ENCODE measurements at places on chromosomes 4 and X. TPM values are rescaled to one million over a fixed set of nuclear protein-coding genes. Genes with fewer than 3 reads are reported as not detected.

DNA sequence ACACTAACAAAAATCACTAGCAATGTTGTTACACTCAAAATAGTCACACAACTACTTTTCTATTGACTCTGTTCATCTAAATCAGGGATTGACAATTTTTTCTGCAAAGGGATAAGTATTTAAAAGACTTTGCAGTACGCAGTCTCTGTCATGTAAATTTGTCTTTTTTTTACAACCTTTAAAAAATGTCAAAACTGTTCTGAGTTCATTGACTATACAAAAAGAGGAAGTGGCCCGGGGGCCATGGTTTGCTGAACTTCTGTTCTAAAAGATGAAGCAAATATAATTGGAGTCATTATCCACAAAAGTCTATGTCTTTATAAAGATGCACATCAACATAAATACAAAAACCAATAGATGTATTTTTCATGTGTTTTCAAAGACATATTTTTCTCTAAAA is 1310.3 kb downstream of the RPA4 start:
- DNase-seq: no peak

- no peak for DNase-seq
Measured at GRCh38 chr4:5051278-5052203, at the start of gene STK32B. Gene STK32B (plus strand): TSS chr4:5051480.

GRCh38 chrX:13520936-13521335 is 48.5 kb upstream of the EGFL6 start:
- no peak for DNase-seq

DNA sequence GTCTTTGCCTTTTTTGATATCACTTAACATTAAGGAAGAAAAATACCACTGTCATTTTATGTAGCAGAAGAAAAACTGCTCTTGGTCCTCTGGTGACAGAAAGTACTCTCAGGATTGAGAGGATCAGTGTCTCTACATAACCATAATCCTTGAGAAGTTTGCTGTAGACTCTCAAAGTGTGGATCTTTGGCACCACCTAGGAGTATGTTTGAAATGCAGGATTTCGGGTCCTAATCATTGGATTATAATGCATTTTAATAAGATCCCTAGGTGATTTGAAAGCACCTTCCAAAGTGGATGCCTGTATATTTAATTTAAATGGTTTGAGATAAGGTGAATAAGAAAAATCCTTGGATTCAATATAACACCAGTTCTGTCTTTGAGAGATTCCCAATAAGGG is 23.2 kb downstream of the MOB1B start:
- DNase-seq: no peak

DNA sequence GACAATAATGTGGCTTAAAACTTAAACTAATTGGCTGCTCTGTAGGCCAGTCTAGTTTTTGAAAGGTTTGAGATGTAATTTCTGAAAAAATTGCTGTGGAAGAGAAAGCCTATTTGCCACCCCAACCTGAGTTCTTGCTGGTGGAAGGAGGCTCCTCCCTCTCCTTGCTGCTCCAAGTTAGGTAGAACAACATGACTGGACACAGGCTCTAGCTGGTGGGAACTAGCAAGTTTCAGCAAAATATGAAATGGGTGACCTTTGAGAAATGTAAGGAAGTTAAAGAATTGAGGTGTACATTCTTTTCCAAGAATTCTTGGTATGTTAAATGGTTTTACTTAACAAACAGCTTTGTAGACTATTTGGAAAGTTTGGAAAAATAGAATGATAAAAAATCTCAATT is 8.0 kb downstream of the RPL34 start:
- DNase-seq: no peak

- no peak for DNase-seq
Measured at GRCh38 chr4:119510395-119511149, 118.0 kb downstream of the PDE5A start.

GRCh38 chr4:112664611-112665010 is 27.7 kb downstream of the LARP7 start:
- no peak for DNase-seq

GRCh38 chrX:42694260-42694815 is 83.6 kb downstream of the PPP1R2C start:
- DNase-seq: no peak

GRCh38 chr4:114282937-114283336 is 303.5 kb upstream of the ARSJ start:
- DNase-seq: no peak

GRCh38 chr4:162839814-162840213 is 326.9 kb downstream of the NAF1 start:
- no peak for DNase-seq

DNA sequence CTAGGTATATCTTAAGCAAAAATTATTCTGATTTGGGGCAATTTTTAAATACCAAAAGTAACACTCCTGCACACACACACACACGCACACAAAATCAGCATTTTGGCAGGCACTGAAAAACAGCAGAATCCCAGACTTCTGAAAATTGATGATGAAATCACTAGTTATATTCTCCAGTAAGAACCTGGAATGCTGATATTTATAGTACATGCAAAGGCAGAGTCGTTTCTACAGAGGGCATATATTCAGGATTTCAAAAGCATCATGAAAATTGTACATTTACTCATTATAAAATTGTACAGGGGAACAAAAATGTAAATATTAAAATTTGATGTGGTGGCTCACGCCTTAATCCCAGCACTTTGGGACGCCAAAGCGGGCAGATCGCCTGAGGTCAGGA is 352.5 kb upstream of the PITX2 start:
- DNase-seq: no peak

- DNase-seq: no peak
Measured at GRCh38 chrX:20527558-20528011, 260.9 kb upstream of the RPS6KA3 start.

GRCh38 chr4:6779667-6780565 is 2.6 kb upstream of the KIAA0232 start:
- DNase-seq: no peak

DNA sequence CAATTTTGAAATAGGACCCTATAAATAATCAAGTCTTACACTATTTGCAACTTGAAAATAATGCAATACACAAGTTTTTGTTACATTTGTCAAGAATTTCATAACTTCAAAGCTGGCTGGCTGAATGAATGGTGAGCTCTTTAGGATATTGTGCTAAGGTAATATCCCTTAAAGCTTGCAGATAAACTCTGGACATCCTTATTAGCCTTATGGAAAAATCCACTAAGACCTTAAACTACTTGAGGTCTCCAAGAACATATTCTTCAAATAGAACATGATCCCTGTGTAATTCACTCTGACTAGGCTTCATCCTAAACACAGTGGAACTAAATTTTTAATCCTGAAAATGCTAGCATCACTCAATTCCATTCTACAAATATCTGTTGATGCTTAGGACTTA is 199.3 kb downstream of the PACRGL start:
- no peak for DNase-seq

DNA sequence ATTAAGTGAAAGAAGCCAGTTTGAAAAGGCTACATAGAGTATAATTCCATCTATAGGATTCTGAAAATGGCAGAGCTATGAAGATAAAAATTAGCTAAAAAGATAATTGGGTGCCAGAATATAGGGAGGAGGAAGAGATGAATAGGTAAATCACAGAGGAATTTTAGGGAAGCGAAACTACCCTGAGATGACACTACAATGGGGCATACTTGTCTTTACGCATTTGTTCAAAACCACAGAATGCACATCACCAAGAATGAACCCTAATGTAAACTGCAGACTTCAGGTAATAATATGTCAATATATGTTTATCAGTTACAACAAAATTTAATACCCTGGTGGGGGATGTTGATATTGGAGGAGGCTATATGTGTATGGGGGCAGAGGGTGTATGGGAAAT is 1342.9 kb downstream of the ADGRL3 start:
- no peak for DNase-seq

- DNase-seq: peak; percentile 92
Measured at GRCh38 chr4:47485047-47485692, at the start of gene ATP10D. Gene ATP10D (plus strand): TSS chr4:47485275. CDS start chr4:47512541, 27,266 bp downstream.

DNA sequence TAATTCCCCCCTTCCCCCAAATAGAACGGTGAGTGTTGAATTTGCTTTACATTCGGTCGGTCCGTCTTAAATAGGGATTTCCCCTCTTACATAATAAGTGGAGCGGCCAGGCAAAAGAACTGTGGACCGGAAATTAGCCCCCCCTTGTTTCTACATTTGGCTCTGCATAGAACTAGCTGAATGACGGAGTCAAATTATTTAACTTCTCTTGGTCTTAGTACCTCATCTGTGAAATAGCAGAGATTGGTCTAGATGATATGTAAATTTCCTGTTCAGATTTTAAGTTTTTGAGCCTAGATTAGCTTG is 1.3 kb downstream of the SPATA18 start:
- no peak for DNase-seq

DNA sequence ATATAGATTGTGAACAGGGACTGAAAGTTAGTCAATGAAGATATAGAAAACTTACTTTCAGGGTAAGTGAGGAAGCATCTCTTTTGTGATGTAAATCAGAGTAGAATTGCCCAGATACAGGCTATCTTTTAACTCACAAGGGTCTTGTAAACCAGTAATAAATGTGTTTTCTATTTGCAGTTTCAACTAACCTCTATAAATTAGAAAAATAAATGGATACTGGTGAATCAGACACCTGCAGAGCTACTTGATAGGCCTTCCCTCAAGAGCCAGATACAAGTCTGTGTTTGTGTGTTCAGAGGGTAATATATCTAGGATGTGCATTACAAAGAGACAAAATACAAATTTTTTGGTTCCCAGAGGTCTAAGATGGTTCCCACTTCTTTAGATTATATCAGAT is 82.9 kb downstream of the DCLK2 start:
- DNase-seq: no peak

GRCh38 chr4:105280338-105281123 is 133.9 kb downstream of the TET2 start:
- no peak for DNase-seq

GRCh38 chr4:110087070-110087708 is 111.2 kb downstream of the ELOVL6 start:
- DNase-seq: no peak

GRCh38 chr4:155705664-155706063 is 39.0 kb downstream of the GUCY1A1 start:
- no peak for DNase-seq

GRCh38 chr4:8688041-8688907 is 95.7 kb downstream of the CPZ start:
- no peak for DNase-seq

- no peak for DNase-seq
Measured at GRCh38 chr4:147108409-147108808, 162.7 kb upstream of the TTC29 start.

- no peak for DNase-seq
Measured at GRCh38 chr4:63556332-63556731, 852.9 kb downstream of the TECRL start.

DNA sequence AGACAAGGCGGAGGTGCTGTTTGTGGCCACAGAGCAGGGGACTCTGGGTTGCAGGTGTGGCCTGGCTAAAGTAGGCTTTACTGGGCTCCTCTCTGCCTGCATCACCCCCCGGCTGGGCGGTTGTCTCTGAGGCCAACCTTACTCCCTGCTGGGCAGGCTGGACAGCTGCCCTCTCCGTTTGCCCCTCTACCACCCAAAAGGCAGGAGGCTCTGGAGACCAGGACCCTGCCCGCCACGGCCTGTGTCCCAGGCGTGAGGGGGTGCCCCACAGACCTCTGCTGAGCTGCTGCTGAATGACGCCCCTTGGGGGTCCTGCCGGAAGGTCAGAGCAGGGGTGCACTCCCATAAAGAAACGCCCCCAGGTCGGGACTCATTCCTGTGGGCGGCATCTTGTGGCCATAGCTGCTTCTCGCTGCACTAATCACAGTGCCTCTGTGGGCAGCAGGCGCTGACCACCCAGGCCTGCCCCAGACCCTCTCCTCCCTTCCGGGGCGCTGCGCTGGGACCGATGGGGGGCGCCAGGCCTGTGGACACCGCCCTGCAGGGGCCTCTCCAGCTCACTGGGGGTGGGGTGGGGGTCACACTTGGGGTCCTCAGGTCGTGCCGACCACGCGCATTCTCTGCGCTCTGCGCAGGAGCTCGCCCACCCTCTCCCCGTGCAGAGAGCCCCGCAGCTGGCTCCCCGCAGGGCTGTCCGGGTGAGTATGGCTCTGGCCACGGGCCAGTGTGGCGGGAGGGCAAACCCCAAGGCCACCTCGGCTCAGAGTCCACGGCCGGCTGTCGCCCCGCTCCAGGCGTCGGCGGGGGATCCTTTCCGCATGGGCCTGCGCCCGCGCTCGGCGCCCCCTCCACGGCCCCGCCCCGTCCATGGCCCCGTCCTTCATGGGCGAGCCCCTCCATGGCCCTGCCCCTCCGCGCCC is 920 bp downstream of the HTT-AS start:
- DNase-seq: no peak

DNA sequence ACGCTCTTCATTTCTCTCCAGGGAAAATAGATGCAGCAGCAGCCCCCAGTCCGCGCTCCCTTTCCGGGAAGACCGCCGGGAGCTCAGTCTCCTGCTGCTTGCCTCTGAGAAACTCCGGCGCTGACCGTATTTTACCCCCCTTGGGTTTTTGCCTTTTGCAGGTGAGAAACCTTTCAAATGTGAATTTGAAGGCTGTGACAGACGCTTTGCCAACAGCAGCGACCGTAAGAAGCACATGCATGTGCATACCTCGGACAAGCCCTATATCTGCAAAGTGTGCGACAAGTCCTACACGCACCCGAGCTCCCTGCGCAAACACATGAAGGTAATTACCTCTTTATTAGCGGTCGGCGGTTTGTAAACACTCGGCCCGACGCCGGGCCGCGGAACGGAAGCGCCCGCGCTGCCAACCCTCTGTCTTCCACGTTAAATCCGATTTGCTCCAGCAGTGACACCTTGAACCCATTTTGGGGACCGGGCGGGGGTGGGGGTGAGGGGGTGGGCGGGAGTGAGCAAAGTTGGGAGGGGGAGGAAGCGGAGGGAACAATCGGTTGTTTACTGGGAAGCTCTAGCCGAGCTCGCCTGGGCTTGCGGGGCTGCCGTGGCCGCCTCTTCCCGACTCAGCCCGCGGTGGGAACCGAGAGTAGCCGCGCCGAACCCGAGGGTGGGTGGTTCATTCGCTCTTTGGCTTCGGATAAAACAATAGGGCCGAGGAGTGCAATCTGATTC is 3.0 kb downstream of the ZIC3 start:
- DNase-seq: no peak

GRCh38 chrX:155864655-155865054 is 16.5 kb upstream of the VAMP7 start:
- no peak for DNase-seq

GRCh38 chrX:22039541-22039940 is 7.4 kb downstream of the PHEX start:
- DNase-seq: no peak

DNA sequence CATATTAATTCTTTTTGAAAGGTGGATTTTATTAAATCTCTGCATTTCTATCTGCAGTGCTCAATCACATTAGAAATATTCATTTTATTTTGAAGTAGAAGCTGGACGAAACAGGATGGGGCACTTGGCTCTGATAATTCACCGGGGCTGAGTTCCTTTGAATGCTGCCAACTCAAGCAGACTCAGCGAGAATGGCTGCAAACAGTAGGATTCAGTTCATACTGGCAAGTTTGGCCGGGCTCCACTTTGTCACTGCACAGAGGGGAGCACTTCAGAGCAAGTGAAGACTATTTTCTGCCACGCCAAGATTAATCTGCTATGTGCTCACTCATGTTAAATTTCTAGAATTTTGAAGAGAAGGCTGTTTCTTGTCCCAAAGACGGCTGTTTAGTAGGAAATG is 30.7 kb upstream of the KLHL8 start:
- no peak for DNase-seq

ITIH6 gene
- total RNA-seq: 1.3 TPM

GRXCR1 gene
- not detected for total RNA-seq

STOX2 gene
- total RNA-seq: 7.9 TPM

TMEM31 gene
- total RNA-seq: not detected

ADRA2C gene
- total RNA-seq: 3.5 TPM

NUDT11 gene
- total RNA-seq: 1.4 TPM

ADAM29 gene
- 0.29 TPM for total RNA-seq

PFKFB1 gene
- 2.6 TPM for total RNA-seq

DMRTC1B gene
- total RNA-seq: not detected

All from breast epithelium (tissue), 4 donors.